ENCODE measurements at places on chromosomes 12 and 14. TPM values are rescaled to one million over a fixed set of nuclear protein-coding genes. Genes with fewer than 3 reads are reported as not detected.

TNFAIP2 gene
- total RNA-seq, result 294 TPM

LTB4R2 gene
- 3.4 TPM for total RNA-seq

MFAP5 gene
- 0.37 TPM for total RNA-seq

KRR1 gene
- total RNA-seq, result 65.8 TPM

CLEC12A gene
- not detected for total RNA-seq

TMPRSS12 gene
- not detected for total RNA-seq

GDF3 gene
- total RNA-seq, result not detected

SETD3 gene
- 50.6 TPM for total RNA-seq

SPRING1 gene
- 25.7 TPM for total RNA-seq

Data from A549 treated with dexamethasone at 1 μM for 4 hours (cell line).